ENCODE measurements at places on chromosomes 2 and 18. TPM values are rescaled to one million over a fixed set of nuclear protein-coding genes. Genes with fewer than 3 reads are reported as not detected.

The DLX1 gene
- total RNA-seq: not detected

The KYNU gene
- total RNA-seq: 44.5 TPM

The CPSF3 gene
- 52.0 TPM for total RNA-seq

The RTP5 gene
- not detected for total RNA-seq

The MOCOS gene
- total RNA-seq: 30.4 TPM

The HOXD9 gene
- total RNA-seq: not detected

The TMEM178A gene
- total RNA-seq: 2.9 TPM

The DUSP19 gene
- 6.2 TPM for total RNA-seq

The GPR55 gene
- total RNA-seq: not detected

The KLHL41 gene
- total RNA-seq: not detected

The LINC00305 gene
- total RNA-seq: not detected

The NAT8 gene
- not detected for total RNA-seq

Measured in PC-9 (cell line).